ENCODE measurements at places on chromosomes 4 and X. TPM values are rescaled to one million over a fixed set of nuclear protein-coding genes. Genes with fewer than 3 reads are reported as not detected.

- no peak for DNase-seq
Measured at GRCh38 chrX:53435997-53436396, 1.8 kb upstream of the HSD17B10 start.

DNA sequence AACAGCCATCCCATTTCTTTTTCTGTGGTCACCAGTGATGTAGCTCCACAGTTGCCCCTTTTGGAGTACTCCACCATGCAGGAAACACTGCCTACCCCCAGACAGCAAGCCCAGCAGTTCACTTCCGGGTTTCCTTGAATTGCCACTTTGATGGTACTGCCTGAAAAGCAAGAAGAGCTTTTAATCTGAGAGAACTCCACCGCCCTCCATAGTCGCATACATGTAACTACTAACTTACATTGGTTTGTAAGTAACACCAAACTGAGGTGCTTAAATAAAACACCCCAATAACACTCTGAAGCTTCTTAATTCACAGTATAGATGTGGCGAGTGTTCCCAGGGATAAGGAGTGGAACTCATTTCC lies 53.6 kb upstream of the HPSE start:
- DNase-seq = no peak

- no peak for DNase-seq
Measured at GRCh38 chr4:187558391-187558790, 437.2 kb upstream of the ZFP42 start.

DNA sequence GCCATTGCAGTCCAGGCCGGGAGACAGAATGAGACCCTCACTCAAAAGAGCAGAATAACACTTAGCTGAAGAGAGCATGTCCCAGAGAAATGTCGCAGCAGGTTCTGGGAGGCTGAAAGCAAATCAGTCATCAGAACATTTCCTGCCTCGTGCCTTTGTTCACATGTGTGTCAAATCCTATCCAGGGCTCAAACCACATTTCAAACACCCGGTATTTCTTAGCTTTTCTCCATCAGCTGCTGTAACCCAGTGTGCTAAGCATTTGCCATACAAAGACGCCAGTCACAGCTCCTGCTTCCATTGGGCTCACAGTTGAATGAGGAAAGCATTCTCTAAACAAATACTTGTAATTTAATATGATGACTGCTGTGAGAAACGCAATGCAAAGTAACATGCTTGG lies 6.0 kb downstream of the PALLD start:
- DNase-seq = no peak

DNA sequence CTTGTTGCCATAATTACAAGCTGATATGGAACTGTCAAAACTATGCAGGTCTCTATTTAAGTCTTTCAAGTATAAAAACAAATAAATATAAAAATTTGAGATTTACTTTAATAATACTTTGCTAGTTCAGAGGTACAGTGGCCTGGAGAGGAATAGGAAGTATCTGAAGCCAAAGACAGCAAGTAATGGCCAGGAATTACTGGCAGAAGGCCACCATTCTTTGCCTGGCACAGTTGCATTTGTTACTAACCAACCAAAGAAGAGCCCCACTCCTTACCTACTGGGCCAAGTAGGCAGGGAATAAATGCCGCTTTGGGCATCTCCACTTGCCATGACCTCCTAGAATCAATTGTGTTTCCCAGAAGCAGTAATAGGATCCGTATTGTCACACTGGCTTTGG lies 13.8 kb upstream of the ADAMTS3 start:
- no peak for DNase-seq

GRCh38 chr4:151990201-151990600 lies 229.4 kb upstream of the GATB start:
- no peak for DNase-seq

DNA sequence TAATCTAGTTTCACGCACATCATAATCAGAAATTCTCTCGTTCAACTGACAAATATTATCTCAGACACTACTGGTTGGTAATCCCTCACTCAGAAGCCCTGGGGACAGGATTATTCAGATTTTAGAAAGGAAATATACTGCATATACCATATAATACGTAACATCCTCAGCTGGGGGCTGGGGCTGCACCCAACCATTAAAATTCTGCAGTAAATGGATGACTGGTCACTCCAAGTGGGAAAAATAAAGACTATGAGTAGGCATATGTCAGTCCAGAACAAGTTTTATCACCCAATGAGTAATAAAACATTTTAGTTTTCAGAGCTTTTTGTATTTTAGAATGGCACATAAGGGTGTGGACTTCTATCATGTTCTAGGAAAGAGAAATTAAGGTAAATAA lies 121.7 kb upstream of the MAP3K15 start:
- no peak for DNase-seq

DNA sequence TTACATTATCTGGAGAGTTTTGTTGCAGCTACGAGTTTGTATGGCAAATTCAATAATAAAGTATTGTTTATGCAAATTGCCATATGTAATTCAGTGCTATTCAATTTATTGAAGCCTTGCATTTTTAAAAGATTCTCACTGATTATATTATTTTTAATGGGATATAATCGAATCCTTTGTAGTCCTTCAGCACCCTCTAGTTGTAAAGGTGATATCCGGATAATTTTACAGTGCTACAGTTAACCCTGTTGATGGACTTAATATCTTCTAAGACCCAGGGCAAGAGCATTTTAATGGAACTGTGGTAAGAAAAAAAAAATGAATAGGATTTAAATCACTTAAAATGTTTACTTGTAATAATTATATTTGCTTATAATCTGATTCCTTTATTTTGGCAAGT lies 48.5 kb upstream of the GRIA2 start:
- no peak for DNase-seq

GRCh38 chrX:24657671-24658386 lies 10.7 kb upstream of the PCYT1B start:
- no peak for DNase-seq

GRCh38 chrX:150871341-150871811 lies 27.1 kb downstream of the CD99L2 start:
- DNase-seq = no peak

DNA sequence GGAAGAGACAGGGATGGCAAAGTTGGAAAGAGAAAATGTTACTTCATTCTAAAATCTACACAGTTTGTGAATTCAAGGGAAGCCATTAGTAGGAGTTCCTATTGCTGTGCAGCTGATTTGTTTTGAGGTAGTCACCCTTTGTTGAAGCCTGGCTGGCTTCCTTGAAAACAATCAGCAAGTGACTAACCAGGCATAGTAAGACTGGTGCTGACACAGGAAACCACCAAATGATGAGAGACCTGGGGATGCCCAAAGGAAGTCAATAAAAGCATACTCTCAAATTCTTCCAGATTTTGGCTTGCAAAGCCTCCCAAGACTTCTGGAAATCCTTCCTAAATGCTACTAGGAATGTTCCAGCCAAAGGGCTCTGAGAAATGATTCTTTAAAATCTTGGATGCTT lies 23.9 kb upstream of the PRDM8 start:
- DNase-seq = no peak

- no peak for DNase-seq
Measured at GRCh38 chr4:82044141-82044993, 329.4 kb downstream of the HNRNPD start.

DNA sequence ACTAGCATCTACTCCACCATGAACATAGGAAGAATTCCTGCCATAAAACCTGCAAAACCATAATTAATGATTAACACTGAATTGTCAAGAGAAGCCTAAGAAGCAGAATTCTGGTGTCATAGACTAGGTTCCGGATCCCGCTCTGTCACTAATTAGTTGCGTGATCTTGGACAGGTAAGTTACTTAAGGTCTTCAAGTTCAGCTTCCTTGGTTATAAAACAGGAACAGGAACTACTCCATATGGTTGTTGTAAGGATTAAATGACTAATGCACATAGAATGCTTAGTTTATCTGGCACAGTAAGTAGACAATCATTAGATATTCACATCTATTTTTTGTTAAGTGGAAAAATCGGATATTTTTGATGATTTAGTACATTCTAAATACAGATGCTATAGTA lies 14.3 kb downstream of the G3BP2 start:
- DNase-seq = no peak

GRCh38 chrX:115408771-115409400 lies 119.4 kb downstream of the LUZP4 start:
- DNase-seq = no peak

GRCh38 chrX:57655065-57655464 lies 25.0 kb downstream of the NLRP2B start:
- no peak for DNase-seq

DNA sequence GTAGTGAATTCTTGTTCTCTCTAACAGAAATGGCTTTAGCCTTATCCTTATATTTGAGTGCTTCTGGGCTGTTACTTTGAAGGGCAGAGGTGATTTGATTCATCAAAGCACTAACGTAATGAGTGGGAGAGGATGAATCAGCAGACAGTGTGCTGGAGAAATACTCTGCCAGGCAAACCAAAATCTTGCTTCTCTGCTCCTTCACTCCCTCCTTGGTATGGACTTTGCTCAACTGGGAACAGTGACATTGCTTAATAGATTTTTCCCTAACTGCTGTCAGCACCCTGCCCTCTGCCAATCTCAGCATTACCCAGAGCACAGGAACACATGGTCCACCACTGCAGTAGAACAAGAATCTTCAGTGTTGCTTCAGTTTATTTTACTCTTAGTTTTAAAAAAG lies 56.0 kb downstream of the PDLIM5 start:
- DNase-seq = no peak

DNA sequence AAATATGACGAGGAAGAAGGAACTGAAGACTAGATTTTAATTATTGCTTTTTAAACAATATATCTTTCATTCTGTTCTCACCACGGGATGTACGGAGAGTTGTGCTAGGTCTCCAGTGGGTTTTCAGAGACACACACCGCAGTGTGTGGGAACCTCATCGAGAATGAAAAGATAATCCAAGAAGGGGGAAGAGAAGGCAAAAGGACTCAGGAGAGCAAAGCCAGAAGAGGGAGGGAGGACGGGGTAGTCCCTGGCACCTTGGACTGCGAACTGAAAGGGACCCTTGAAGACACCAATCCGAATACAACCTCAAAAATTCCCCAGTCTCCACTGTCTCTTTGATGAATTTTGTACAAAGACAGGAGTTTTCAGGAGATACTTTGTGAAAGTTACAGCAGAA lies 932 bp upstream of the LEF1 start:
- DNase-seq = no peak

DNA sequence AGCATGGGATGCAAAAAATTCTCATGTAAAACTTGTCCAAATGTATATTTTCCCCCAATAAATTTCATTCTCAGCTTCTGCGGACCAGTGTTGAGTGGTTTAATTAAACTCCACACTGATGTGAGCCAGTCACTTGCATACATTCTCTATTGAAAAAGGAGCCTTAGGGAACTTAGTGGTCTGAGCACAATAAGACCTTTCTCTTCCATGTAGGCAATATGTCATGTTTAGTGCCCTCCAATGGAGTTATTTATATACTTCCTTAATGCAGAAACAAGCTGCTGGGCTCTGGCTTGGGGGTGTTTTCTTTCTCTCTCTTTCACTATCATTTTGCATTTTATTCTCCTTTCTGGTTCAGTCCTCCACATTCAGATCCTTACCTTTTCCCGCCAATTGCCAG lies 196.9 kb downstream of the ANAPC10 start:
- no peak for DNase-seq

DNA sequence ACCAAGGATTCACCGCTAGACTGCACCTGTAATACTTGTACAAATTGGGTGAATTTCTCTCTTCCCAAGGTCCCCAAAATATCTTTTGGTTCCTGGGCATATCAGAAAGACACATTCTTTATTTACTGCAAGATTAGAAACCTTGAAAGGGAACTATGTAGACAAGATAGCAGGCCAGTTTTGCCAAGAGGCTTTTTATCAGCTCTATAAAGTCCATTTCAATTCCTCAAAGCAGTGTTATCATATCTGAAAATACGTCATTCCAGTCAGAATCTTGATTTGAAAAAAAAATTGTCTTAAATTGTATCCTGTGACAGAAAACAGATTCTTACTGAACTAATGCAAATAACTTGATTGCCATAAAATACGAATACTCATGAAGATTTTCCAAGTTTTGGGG lies 37.0 kb upstream of the NSG1 start:
- DNase-seq = no peak

The SCML2 gene
- total RNA-seq = 2.0 TPM

The SH3BP2 gene
- total RNA-seq = 56.0 TPM

The IL9R gene
- total RNA-seq = 0.14 TPM

The GYPE gene
- total RNA-seq = not detected

The CLDN34 gene
- not detected for total RNA-seq

The QRFPR gene
- not detected for total RNA-seq

All from thoracic aorta (tissue), 2 donors.